Fibroblast of skin of left quadriceps (primary cell): ENCODE measurements at places on chromosomes 16 and 17.

DNA sequence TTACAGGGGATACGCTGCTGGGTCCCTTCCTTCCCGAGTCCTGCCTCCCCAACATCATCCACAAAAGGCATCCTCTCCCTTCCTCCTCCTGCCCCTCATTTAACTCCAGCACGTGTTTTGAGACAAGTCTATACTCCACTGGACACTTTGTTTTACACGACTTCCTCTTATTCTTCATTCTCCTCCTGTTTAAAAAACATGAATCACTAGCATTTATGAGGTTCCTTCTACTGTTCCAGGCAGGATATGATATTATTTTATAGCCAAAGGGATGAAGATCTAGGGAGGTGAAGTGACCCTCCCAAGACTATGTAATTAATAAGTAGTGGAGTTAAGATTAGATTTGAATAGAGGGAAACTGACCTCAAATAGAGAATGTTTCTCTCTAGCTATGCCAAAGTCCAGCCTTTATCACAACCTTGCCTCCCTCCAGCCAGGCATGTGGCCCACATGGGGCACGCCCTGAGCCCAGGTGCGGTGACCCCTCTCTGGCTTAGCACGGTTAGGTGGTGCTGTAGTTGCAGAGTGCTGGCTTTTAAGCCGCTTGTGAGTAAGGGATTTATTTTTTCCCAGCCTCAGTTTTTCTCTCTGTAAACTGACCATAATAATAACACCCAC is 1.3 kb upstream of the HSD17B2 start:
- DNase-seq: no peak

- no peak for DNase-seq
These were observed 81.6 kb upstream of the LGALS9 start for GRCh38 chr17:27549251-27549893.

DNA sequence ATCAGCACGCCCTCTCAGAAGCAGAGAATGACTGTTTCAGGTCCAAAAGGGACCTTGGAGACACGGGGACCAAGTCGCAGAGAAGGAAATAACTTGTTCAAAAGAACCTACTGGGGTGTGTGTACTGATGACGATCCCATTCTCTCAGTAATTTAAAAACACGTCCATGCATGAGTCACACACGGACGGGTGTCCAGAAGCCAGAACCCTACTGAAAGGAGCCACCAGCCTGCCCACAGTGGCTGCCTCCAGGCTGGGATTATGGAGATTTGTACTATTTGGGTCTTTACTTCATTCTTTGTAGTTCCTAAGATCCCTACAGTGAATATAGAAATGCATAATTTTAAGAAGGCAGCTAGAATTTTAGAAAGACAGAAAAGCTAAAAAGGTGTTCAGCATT is 27.8 kb downstream of the TMEM204 start:
- DNase-seq: no peak

DNA sequence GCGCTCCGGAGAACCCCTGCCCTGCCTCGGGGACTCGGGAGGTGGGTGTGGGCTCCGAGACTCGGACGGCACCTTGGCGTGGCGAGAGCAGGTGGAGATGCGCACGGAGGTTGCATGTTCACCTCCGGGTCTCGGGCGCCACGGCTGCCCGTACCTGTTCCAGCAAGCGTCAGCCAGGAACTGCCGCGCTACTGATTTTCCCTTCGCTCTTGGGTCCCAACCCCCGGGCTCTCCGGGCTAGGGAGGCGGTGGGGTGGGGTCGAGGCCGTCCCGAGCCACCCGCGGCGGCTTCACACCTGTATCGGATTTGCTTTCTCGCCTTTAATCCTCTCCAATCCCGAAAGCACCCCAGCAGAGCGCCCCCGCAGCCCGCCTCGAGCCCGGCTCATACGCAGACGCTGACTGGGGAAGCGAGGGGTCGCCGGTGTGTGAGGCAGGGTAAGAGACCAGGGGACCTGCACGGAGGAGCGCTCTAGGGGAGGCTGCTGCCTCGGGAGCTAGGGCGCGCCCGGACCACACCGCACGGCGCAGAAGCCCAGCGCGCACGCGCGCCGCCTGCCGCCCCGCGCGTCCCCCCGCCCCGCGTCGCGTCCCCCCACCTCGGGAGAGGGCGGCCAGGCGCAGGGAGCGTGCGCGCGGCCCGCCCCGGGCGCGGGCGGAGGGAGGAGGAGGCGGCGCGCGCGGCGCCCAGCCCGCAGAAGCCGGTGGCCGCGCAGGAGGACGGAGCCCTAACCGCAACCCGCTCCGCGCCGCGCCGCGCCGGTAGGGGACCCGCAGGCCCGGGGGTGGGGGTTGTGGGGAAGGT is at the start of gene DUSP14:
TSS of gene DUSP14 (plus strand) at position 695 of the 805 bp plus-strand sequence. CDS start 22,382 bp downstream, outside the sequence.
- DNase-seq: peak; percentile 64

DNA sequence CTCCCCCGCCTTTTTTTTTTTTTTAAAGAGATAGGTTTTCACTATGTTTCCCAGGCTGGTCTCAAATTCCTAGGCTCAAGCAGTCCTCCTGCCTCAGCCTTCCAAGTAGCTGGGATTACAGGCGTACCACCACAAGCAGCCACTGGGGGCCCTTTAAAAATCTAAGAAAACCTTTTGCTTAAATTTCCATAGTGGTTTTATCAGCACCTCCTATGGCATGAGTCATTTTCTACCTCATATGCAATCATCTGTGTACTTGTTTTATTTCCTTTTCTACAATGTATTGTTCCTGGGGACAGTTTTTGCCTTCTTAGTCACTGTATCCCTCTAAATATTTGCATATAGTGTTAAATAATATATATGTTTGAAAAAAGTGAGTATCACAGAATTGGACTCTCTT is 29.2 kb downstream of the GNA13 start:
- peak; percentile 29 for DNase-seq
